Regular cardiac myocyte (primary cell): ENCODE measurements at places on chromosomes 11 and 22. TPM values are rescaled to one million over a fixed set of nuclear protein-coding genes. Genes with fewer than 3 reads are reported as not detected.

Gene EHF
- total RNA-seq = under 0.01 and 0.28 TPM in 2 replicates

Gene MS4A1
- total RNA-seq = not detected in 2 replicates

Gene TIMM10
- total RNA-seq = 43.1 and 59.2 TPM in 2 replicates

Gene TIRAP
- 2.9 and 4.2 TPM in 2 replicates for total RNA-seq

Gene NOX4
- 3.6 and 3.9 TPM in 2 replicates for total RNA-seq

Gene KRTAP5-10
- total RNA-seq = not detected in 2 replicates

Gene INPP5J
- total RNA-seq = under 0.01 TPM in 1 of 2 replicates, not detected in the other

Gene DCUN1D5
- total RNA-seq = 48.5 and 80.5 TPM in 2 replicates

Gene ANGPTL5
- under 0.01 and 0.28 TPM in 2 replicates for total RNA-seq

Gene NNMT
- 192 and 615 TPM in 2 replicates for total RNA-seq

Gene CALCB
- total RNA-seq = not detected in 2 replicates

Gene MS4A4A
- total RNA-seq = not detected in 2 replicates

Gene OR5P2
- not detected in 2 replicates for total RNA-seq

Gene MYOD1
- not detected in 2 replicates for total RNA-seq

Gene CCDC15
- 0.85 and 3.6 TPM in 2 replicates for total RNA-seq

Gene DGCR6
- 0.19 and 2.3 TPM in 2 replicates for total RNA-seq

Gene KRTAP5-11
- total RNA-seq = not detected in 2 replicates

Gene C11orf97
- not detected in 2 replicates for total RNA-seq

Gene KLHDC7B
- under 0.01 TPM in 2 replicates for total RNA-seq

Gene CDHR5
- total RNA-seq = not detected in 2 replicates

Gene RTN4R
- 0.28 and 0.58 TPM in 2 replicates for total RNA-seq

Gene C1QTNF5
- total RNA-seq = 1.5 and 11.0 TPM in 2 replicates

Gene HOATZ
- under 0.01 TPM in 1 of 2 replicates, not detected in the other for total RNA-seq

Gene SMIM35
- total RNA-seq = not detected in 2 replicates

Gene SPI1
- total RNA-seq = not detected in 2 replicates

Gene KCNJ1
- total RNA-seq = under 0.01 TPM in 1 of 2 replicates, not detected in the other

Gene NRGN
- total RNA-seq = 0.28 and 0.77 TPM in 2 replicates

Gene KDM4F
- not detected in 2 replicates for total RNA-seq

Gene SLC1A2
- total RNA-seq = 3.1 and 5.4 TPM in 2 replicates
